Stimulated activated CD8-positive, alpha-beta memory T cell treated with anti-CD3 and anti-CD28 coated beads, Interleukin-4, amount 100 ng/mL, for 4 hours (primary cell): ENCODE measurements at places on chromosomes 11 and 22.

DNA sequence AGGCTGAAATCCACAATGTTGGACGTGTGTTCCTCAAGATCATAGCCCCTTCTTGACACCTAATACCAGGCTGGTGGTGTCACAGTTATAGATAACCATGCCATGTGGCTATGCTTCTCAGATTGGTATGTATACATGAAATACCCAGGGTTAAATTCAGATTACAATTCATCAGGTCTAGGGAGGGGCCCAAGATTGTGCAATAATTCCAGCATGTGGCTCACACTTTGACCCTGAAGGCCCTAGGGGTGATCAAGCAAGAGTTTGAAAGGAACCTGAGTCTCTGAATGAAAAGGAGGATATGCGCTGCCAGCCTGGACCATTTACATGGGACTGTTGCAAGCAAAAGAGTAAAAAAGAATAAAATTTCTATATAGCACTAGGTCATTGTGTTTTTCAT is 7.4 kb downstream of the OR4C6 start:
- DNase-seq, result no peak

- no peak for DNase-seq
Observed at GRCh38 chr11:31861011-31861410, 49.9 kb upstream of the PAX6 start.

GRCh38 chr11:9138612-9139579 is 47.5 kb upstream of the SCUBE2 start:
- DNase-seq, result no peak

GRCh38 chr22:39152511-39153219 is at the start of gene CBX7:
Gene CBX7, minus strand, starts transcription at chr22:39152680. Its CDS starts 236 bp downstream, at chr22:39152444.
- peak; percentile 87 for DNase-seq

GRCh38 chr11:92473736-92474135 is 249.1 kb downstream of the FAT3 start:
- DNase-seq, result no peak

- DNase-seq, result no peak
Observed at GRCh38 chr11:71184421-71185210, 67.8 kb downstream of the SHANK2 start.

GRCh38 chr11:77065878-77066228 is 918 bp upstream of the CAPN5 start:
- no peak for DNase-seq

DNA sequence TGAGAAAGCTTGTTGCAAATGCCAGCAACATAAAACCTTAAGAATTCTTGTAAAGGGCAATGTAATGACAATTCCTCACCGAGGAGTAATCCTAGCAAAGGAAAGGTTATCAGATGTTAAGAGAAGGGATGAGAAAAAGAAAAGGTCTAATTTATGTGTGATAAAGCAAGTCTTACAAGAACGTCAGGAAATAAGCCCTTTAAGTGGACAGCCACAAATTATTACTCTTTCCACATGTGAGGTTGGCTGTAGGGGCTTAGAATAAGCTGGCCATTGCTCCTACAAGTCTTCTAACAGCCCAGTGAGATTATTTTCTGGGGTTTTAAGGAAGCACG is 9.3 kb downstream of the LAYN start:
- DNase-seq, result no peak

DNA sequence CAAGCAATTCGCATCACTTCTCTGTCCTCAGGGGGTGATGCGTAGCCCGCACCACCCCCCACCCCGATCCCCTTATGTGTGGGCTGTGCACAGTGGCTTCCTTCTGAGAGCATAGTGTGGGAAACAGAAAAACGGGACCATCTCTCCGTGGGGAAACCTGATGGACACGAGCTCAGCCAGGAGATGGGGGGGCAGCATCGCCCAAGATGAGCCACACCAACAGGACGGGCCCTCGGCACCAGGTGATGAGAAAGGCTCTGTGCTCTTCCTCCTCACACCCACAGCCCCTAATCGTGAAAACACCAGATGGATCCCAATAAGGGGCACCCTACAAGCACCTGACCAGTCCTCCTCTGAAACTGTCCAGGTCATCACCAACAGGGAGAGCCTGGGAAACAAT is 153.6 kb downstream of the SHANK2 start:
- DNase-seq, result no peak

- no peak for DNase-seq
Observed at GRCh38 chr11:119795231-119795630, 66.2 kb upstream of the NECTIN1 start.

DNA sequence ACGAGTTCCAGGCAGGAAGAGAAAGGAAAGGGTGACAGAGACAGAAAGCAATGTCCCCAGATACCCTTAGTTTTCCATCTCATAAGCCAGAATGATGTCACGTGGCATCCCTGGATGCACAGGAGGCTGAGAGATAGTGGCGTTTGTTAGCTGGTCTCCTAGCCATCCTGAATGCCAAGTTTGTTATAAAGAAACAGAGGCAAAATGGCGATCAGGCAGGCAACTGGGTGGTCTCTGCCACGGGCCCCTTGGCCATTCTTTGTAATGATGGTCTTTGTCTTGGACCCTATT is 5.3 kb downstream of the SMIM38 start:
- no peak for DNase-seq

- no peak for DNase-seq
Observed at GRCh38 chr22:38744981-38745380, 10.8 kb downstream of the SUN2 start.

- DNase-seq, result no peak
Observed at GRCh38 chr22:29146771-29147170, 58.9 kb upstream of the EMID1 start.

GRCh38 chr22:35681454-35682052 is 33.3 kb downstream of the APOL6 start:
- DNase-seq, result no peak
